SW 1271 (cell line): ENCODE measurements at places on chromosomes 4 and X.

GRCh38 chrX:153750127-153750774 lies 13.8 kb upstream of the PLXNB3 start:
- DNase-seq = no peak

DNA sequence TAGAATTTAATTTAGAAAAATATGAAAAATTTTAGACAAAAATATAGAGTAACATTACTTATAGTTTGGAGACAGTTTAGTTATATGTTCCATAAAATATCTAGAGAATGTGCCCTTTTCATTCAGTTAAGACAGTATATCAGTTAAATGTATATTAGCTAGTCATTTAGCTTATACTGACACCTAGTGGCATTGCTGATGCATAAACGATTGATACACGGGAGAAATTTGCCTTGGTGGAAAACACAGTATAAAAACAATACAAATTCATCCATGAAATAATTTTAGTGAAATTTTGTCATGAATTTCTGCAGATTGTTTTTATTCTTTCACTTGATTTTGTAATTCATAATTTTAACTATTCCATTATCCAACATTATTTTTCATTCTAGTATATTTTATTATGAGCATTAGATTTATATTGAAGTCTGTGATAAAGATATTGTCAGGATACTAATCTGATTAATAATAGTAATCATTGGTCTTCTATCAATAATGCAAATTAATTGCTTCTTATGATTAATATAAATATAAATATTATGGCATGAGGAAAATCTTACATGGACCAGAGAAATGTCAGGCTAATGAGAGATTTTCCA lies 219.0 kb downstream of the TLL1 start:
- no peak for DNase-seq

GRCh38 chr4:183347566-183347965 lies 25.3 kb upstream of the CLDN24 start:
- no peak for DNase-seq

DNA sequence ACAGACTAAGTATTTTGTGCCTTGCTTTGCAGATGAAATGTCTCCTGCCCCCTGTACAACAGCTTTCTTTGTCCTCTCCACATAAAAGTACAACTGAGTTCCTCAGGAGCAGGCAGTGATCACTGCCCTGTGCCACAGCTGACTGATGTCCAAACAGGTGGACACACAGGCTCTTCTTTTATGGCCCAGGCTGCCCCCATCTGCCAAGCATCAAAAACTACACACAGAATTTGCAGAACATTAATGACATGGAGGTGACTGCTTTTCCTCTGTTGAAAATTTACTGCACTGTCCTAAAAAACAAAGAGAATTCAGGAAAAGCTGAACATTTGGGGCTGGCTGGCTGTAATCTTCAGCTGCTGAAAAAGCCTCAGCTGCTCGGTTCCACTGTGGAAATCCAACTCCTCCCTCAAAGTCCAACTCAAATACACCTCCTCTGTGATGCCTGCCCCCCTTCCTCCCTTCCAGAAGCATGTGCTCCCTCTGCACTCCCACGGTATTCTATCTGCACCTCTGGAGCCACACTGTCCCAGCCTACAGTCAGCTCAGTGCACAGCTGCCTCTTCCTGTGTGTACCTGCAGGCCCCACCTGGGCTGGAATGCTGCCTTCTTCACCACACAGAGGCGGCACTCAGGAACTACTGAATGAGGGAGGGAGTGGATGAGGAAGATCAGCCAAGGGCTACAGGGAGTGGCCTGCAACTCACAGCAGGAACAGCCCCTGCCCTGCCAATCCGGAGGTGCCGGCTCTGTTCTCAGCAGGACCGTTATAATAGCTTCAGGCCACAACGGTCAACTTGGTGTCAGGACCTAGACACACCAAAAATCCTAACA lies 10.3 kb downstream of the AFAP1 start:
- DNase-seq = no peak

GRCh38 chr4:158581161-158581560 lies 59.5 kb downstream of the RXFP1 start:
- no peak for DNase-seq

DNA sequence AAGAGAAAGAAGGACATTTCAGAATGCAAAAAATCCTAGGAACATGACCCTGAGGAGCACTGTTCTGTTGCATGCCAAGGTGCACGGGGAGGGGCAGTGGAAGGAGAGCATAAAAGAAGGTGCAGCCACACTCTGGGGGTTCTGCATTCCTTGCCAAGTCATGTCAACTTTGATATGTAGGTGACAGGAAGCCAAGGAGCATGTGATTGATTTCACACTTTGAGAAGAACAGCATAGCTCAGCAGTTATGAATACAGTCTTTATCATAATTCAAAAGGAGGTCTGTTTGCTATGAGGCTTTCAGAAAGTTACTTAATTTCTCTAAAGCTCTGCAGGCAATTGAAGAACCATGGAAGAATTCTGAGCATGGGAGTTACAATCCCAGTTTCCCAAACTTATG lies 50.6 kb downstream of the SCFD2 start:
- DNase-seq = no peak

DNA sequence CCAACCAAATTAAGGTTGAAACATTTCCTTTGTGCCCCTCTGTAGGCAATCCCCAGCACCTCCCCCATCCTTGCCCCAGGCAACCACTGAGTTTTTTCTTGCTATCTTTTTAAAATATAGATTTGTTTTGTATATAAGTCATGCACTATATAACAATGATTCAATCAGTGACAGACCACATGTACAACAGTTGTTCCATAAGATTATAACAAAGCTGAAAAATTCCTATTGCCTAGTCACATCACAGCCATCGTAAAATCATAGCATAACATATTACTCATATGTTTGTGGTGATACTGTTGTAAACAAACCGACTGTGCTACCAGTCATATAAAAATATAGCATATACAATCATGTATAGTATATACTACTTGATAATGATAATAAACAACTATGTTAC lies 211.9 kb upstream of the NRK start:
- DNase-seq = no peak

DNA sequence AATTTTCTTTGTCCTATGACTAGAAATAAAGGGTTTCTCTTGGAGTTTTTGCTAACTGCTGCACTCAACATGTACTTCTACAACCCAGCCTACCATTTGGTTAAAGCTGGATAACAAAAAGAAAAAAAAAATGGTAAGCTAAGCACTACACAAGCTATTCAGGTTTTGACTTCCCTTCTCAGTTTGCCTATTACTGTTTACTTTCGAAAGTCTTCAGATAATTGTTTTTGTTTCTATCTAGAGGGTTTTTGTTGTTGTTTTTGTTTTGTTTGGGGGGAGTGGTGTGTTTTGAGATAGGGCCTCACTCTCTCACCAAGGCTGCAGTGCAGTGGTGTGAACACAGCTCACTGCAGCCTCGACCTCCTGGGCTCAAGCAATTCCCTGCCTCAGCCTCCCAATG lies 46.6 kb downstream of the CLOCK start:
- DNase-seq = no peak

GRCh38 chr4:2814627-2815270 lies 21.9 kb downstream of the SH3BP2 start:
- DNase-seq = no peak

DNA sequence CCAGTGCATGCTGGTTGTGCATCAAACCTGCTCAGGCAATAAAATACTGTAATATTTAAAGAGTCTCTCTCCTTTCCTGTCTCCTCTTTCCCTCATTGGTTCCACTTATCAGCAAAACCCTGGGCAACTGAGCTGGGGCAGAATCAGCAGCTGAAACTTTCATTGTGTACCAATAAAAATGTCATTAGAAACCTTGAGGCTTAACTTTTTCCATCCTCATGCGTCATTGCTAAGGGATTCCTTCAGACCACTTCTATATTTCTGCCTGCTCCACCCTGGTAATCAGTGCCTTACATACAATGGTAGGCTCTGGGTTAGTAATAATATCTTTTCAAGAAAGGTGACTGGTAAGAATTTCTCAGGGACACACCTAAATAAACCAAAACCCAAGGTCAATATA lies 880.3 kb downstream of the RPA4 start:
- no peak for DNase-seq

- no peak for DNase-seq
Measured at GRCh38 chrX:10278716-10279115, 121.9 kb downstream of the CLCN4 start.

DNA sequence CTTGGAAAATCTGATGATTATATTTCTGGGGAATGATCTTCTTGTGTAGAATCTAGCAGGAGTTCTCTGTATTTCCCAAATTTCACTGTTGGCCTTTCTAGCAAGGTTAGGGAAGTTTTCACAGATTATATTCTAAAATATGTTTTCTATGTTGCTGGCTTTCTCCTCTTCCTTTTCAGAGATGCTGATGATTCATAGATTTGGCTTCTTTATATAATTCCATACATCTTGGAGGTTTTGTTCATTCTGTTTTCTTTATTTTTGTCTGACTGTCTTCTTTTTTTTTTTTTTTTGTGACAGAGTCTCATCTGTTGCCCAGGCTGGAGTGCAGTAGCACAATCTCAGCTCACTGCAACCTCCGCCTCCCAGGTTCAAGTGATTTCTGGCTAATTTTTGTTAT lies 957.9 kb upstream of the SLIT2 start:
- no peak for DNase-seq

GRCh38 chr4:141132709-141133145 lies 542 bp downstream of the RNF150 start:
- DNase-seq = no peak

- no peak for DNase-seq
Measured at GRCh38 chr4:121574618-121575017, 122.2 kb downstream of the ANXA5 start.
